SIG-M5 (cell line): ENCODE measurements at places on chromosomes 2 and 18.

DNA sequence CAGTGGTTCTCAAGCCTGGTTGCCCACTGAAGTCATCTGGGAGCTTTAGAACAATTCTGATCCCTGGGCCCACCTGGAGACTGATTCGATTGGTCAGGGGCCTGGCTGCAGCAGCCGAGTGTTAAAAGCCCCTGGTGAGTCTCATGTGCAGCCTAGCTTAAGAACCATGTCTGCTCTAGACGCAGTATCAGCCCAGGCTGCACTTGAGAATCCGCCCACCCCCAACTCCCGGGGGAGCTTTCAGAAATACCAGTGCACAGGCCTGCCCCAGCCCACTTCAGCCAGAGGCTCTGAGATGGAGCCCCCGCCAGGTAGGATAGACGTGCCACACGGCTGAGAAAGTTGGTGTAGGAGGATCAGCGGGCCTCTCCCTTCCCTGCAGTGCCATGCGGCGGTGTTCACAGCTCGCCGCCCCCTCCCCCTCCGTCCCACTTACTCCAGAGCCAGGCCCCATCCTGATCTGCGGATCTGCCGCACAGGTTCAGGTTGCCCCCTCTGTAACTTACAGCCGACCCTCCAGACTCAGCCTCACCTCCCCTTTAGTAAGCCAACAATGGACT lies 209.0 kb upstream of the RAB12 start:
- DNase-seq, result no peak

GRCh38 chr2:239330836-239331235 lies 70.0 kb downstream of the HDAC4 start:
- DNase-seq, result no peak

GRCh38 chr18:76938619-76939018 lies 116.3 kb downstream of the ZNF236 start:
- no peak for DNase-seq

GRCh38 chr2:113765276-113765675 lies 8.8 kb upstream of the SLC35F5 start:
- no peak for DNase-seq

DNA sequence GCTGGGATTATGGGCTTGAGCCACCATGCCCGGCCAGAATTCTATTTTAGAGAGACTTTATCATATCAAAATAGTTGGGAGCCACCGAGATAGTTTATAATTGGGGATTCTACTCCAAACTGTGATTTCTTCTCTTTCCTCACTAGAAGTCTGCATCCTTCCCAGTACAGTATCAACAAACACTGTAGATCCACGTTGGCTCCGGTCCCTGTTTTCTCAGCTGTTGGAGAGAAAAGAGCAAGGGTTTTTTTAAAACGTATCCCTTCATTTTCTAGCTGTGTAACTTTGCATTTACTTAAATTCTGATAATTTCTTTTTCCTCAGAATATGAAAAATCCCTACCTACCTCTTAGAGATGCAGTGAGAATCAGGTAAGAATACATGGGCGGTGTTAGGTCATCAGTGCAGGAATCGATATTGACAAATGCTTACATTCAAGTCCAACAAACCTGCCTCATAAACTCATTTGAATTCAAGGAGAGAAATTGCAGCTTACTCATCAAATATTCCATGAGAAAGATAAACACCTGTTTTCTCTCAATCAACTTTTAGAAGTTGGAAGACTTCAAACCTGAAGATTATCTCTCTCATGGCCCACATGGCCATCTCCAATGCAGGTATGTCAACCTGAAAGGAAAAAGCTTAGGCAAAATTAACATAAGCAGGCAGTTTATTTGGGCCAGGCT lies 17.7 kb upstream of the PDCL3 start:
- DNase-seq, result no peak

DNA sequence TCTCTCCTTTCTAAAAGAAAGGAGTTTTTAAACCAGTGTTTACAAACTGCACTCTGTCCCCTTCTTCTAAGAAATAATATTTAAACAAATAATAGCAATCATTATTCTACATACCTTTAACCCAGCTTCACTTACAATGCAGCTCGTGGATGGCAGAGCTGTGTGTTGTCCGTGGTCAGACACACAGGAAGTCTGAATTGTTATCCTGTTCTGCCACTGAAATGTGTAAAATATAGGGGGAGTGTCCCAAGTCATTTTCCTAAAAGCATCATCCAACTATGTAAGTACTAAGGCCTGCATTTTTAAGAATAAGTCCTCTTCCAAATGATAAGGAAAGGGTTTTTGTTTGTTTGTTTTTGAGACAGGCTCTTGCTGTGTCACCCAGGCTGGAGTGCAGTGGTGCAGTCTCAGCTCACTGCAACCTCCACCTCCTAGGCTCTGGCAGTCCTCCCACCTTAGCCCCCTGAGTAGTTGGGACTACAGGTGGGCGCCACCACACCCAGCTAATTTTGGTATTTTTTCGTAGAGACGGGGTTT lies 2.7 kb upstream of the PPP4R1 start:
- no peak for DNase-seq

GRCh38 chr2:69830045-69830905 lies 815 bp downstream of the GMCL1 start:
- DNase-seq, result no peak

DNA sequence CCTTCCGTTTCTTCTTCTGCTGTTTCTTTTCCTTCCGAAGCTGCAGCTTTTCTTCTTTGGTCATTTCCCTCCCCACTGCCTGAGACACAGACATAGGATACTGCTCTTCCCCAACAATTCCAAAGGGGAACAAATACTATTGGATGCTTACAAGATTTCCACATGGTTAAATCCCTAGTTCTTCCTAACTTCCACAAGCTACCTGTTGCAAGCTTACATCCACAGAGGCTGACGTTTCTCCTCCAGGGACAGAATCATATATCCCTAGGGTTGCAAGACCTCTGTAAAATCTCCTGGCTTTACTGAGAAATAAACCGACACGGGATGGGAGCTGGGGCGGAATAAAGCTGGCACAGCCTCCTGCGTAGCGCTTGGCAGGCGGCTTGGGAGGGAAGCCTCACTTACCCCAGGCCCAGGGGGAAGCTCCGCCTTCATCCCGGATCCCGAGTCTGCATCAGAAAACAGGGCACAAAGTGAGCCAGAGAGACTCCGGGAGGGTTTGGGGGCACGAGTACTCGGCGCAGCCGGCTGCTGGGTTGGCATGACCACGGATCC lies 590 bp downstream of the EIF2B4 start:
- DNase-seq, result no peak

GRCh38 chr18:68713131-68713530 lies 1.8 kb downstream of the TMX3 start:
- DNase-seq, result no peak

GRCh38 chr2:177000061-177000714 lies 212.4 kb upstream of the HNRNPA3 start:
- DNase-seq, result no peak

GRCh38 chr2:78814331-78814986 lies 211.0 kb upstream of the REG3G start:
- no peak for DNase-seq

DNA sequence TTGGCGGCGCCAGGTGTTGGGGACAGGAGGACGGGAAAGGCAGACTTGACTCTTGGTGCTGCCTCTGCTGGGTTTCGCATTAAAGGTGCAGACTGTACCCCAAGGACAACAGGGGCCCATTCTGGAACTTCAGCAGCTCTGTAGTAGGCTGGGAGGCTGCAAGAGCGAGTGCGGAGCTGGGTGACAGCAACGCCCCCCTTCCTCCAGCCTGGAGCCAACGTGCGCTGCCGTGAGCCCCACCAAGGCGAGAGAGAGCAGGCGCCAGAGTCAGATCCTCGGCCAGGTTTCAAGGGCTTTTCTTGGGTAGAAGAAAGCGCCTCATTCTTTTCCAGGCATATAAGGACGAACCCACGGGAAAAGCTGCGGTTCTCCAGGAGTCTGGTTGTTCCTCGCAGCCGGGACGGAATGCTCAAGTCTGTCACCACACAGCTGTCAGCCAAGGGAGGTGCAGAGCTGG lies 1.9 kb downstream of the DOK6 start:
- no peak for DNase-seq

DNA sequence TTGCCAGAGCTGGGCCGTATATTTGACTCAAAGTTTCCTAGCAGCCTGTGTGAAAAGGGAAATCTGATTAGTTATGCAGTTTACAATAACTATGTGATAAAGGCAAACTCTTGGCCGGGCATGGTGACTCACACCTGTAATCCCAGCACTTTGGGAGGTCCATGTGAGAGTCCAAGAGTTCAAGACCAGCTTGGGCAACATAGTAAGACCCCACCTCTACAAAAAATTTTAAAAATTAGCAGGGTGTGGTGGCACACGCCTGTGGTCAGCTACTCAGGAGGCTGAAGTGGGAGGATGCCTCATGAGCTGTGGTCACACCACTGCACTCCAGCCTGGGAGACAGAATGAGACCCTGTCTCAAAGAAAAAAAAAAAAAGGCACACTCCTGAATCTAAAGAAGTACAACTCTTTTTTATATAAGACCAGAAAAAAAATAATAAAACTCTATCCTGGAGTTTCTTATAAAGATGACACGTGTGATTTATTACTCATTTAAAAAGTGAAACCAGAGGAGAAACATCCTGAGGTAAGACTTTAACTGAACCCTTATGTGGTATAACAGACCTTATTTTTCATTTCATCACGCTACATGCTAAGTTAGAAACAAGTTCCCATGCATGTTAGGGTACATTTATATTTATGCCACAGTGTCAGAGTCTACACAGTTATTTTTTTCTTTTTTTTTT lies 32.6 kb upstream of the KCMF1 start:
- DNase-seq, result no peak

- peak; percentile 52 for DNase-seq
Measured at GRCh38 chr2:207238831-207239701, 73.3 kb upstream of the KLF7 start.
